ENCODE measurements at places on chromosomes 3 and 15.

DNA sequence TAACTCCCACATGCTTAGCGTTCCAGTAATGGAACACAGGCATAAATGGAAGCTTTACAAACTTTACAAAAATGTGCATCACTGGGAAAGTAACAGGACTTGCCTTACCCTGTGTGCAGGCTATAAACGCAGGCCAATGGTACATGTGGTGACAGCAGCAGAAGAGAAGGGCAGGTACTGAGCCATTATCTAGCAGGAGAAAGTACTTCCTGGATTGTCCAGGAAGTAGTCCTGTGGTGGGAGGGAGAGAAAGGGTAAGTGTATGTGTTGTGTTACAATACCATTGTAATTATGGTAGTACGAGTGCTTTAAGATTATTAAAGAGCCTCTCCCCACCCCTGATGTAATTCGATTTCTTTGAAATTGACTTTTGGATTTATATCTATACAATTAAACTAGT is 5.3 kb downstream of the ATP1B3 start:
- H3K4me3 ChIP-seq: no peak overlapping the region
- no peak overlapping the region for H3K27ac ChIP-seq
- H3K4me1 ChIP-seq: peaks cover 18% of the 10 kb centered on the region
- no peaks in the 10 kb centered on the region for H3K27me3 ChIP-seq
- peaks cover 5% of the 10 kb centered on the region for H3K36me3 ChIP-seq

GRCh38 chr15:77851086-77851485 is 218.4 kb upstream of the LINGO1 start:
- no peak overlapping the region for H3K27ac ChIP-seq
- H3K27me3 ChIP-seq: peaks cover 3% of the 10 kb centered on the region
- no peaks in the 10 kb centered on the region for H3K36me3 ChIP-seq
- no peaks in the 10 kb centered on the region for H3K4me1 ChIP-seq

GRCh38 chr3:134754768-134755559 is 40.1 kb upstream of the EPHB1 start:
- no peaks in the 10 kb centered on the region for H3K27me3 ChIP-seq
- no peaks in the 10 kb centered on the region for H3K36me3 ChIP-seq
- H3K27ac ChIP-seq: no peak overlapping the region
- H3K4me3 ChIP-seq: no peak overlapping the region
- no peaks in the 10 kb centered on the region for H3K4me1 ChIP-seq

DNA sequence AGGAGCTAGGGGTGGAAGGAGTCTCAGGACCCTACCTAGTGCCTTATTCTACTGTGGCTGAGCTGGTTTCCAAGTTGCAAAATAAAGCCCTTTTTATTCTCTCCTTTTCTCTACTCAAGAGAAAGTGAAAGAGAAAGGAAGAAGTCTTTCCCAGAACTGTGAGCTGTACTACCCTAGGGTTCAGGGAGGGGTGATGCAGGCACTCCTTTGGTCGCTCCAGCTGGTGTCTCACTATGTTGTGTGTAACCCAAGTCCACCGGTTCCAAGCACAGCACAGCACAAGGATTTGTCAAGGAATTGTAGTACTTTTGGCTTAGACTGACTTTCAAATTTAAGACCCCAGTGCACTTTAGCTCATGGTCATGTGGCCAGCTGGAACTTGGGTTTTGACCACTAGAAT is 1721.7 kb downstream of the OTOL1 start:
- H3K4me3 ChIP-seq: no peak overlapping the region
- H3K4me1 ChIP-seq: no peaks in the 10 kb centered on the region
- no peaks in the 10 kb centered on the region for H3K36me3 ChIP-seq
- no peaks in the 10 kb centered on the region for H3K27me3 ChIP-seq

Measured in endothelial cell of umbilical vein (primary cell).